ENCODE measurements at places on chromosomes 5 and 9. TPM values are rescaled to one million over a fixed set of nuclear protein-coding genes. Genes with fewer than 3 reads are reported as not detected.
A peak's percentile ranks its signal among the peaks of the same experiment; 100 is the strongest.

GRCh38 chr9:113215132-113215531 lies 5.9 kb downstream of the FKBP15 start:
- no peak for DNase-seq

DNA sequence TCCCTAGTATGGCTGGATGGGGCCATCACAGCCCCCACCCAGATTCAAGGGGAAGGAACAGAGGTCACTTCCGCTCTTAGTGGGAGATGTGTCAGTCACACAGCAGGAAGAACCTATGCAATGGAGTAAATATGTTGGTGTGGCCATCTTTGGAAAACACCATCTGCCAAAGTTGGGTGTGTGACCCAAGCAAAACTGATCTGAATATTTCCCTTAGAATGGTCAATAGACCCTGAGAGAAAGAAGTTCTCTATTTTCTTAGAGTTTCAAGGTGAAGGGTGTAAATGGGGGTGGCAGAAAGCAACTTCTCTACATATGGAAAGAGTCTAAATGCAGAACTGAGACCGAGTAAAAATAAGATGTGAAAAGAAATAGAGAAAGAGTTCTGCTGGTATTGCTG lies 212.7 kb downstream of the ESM1 start:
- no peak for DNase-seq

DNA sequence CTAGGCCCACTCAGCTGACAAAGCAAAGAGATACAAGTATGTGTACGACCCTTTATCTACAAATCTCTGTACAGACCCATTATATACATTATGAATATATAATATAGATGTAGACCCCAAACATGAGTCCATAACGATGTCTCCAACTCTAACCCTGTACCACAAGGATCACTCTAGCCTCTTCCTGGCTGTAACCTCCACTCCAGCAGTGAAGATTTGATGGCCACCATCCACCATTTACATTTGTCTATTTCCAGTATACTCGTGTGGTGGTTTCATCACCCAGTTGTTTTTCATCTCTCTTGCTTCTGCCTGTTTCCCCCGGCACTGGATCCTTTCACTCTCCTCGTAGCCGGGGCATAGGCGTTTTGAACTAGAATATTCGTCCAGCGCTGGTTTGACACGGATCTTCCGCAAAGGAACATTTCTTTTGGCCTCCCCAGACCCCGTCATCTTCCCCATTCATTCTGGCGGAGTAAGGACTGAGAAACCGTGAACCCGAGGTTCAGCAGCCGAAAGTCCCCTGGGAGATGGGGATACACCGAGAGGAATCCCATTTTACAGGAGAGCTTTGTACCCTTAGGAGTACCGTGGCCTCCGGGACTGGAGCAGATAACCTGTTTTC lies 828 bp upstream of the TRIO start:
- no peak for DNase-seq

- no peak for DNase-seq
Observed at GRCh38 chr5:33964132-33964700, 20.3 kb downstream of the SLC45A2 start.

GRCh38 chr5:82832445-82832844 lies 244.7 kb downstream of the TMEM167A start:
- DNase-seq: no peak

GRCh38 chr5:178116143-178116885 lies 3.0 kb downstream of the N4BP3 start:
- DNase-seq: no peak

- DNase-seq: no peak
Observed at GRCh38 chr5:4348423-4348822, 752.8 kb downstream of the IRX1 start.

Gene PDZD2
- 4.4 TPM for total RNA-seq

DNA sequence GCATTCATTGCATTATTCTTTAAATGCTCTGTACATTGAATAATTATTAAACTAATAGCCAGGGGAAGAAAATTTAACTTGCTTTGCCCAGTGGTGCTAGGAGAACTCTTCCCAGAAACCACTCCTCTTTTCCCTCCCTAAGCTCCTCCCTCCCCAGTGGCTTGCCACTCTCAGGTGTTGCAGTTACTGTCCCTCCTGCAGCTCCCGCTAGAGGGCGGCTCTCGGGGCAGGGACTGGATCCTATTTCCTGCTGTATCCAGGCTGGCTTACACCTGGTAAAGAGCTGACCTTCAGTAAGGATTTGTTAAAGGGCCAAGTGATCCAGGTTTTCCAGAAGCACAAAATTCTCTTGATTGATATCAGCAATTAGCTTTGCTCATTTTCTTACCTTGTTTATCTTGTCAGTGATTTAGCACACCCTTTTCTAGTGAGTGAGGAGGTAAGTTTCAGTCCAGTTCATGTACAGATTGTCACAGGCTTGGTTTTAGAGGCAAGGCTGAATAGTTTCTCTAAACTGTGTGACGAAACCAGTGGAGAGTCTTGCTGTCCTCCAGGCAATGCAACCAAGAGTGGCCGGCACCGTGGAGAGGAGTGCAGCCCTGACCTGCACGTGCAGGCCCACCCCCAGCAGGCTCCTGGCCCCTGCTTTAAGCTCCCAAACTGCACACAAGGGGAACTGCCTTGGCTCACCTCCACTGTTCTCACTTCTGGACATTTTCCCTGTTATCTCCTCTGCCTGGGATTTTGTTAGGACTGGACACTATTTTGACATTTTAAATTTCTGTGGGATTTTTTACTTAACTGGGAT lies 423.8 kb downstream of the SPOCK1 start:
- peak; percentile 89 for DNase-seq

Gene NRARP
- 7.2 TPM for total RNA-seq

Gene C9
- not detected for total RNA-seq

GRCh38 chr5:73278693-73279092 lies 105.7 kb downstream of the TMEM174 start:
- no peak for DNase-seq

DNA sequence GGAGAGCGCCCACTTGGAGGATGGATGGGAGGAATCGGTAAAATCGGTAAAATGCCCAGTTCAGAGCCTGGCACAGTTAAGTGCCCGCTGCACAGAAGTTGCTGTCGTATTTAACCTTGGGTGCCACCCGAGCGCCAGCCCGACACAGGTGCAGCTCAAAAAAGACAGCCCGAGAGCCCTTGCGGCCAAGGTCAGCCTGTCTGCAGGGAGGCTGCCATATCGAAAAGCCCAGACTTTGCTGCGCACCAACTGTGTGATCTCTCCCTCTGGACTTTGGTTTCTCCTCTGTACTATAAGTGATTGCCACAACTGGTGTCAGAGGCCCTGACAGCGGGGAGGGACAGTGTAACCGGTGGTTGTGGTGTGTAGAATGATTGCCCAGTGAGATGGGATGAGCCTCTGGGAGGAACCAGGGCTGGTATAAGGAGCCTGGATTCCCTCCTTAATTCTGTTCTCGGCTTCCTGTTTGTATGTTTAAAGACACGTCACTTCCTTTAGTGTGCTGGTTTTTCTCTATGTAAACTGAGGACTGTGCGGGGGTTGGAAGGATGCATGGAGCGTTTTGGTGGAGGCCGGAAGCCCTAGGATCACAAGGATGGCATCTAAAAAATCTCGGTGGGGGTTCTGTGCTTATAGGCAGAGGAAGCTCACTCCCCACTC lies 792 bp downstream of the NTMT1 start:
- DNase-seq: peak; percentile 36

Gene SLCO4C1
- total RNA-seq: 0.50 TPM

Gene TSSK1B
- total RNA-seq: not detected

DNA sequence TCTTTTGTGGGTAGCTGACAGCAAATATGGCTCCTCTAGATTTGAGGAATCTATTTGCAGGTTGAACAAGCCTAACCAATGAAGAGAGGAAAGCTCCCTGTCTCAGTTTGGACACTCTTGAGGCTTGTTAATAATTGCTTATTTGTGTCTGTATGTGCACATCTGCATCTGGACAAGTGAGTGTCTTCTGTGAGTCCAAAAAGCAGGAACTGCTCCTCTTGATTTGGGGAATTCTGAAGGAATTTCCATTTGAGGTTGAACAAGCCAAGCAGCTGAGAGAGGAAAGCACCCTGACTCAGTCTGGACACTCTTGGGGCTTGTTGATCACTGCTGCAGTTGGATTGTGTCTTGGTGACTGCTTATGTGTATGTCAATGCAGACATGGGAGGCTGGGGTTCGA lies 211.6 kb downstream of the DTWD2 start:
- DNase-seq: no peak

DNA sequence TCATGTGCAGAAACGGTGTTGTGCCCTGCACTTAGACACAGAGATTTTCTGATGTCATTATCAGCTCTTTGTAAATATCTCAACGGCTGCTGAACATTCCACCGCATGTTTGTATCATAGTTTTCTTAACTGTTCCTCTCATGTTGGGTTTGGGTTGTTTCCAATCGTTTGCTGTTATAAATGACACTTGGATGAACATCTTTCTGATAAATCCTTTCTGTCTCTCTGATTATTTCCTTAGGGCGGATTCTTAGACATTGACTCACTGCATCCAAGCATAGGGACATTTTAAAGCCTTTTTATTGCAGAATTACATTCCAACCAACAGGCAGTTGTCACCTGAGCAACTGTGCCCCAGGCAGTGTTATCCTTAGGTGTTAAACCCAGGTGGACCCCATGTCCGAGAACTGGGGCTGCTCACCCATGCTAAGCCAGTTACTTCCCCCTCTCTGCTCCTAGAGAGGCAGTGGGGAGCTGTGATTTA lies 28.5 kb downstream of the COL5A1 start:
- no peak for DNase-seq

DNA sequence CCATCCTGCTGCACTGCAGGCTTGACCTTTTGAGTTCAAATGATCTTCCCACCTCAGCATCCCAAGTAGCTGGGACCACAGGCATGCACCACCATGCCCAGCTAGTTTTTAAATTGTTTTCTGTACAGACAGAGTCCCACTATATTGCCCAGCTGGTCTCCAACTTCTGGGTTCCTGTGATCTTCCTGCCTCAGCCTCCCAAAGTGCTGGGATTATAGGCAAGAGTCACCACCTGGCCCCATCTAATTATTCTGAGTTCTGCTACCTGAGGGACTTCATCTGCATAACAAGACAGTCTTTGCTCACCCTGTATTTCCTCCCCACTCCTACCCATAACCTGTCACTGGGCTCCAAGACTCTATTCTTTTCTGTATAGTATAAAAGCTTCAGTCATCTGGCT lies 54.6 kb upstream of the CEMIP2 start:
- no peak for DNase-seq

Gene GPR150
- total RNA-seq: not detected

DNA sequence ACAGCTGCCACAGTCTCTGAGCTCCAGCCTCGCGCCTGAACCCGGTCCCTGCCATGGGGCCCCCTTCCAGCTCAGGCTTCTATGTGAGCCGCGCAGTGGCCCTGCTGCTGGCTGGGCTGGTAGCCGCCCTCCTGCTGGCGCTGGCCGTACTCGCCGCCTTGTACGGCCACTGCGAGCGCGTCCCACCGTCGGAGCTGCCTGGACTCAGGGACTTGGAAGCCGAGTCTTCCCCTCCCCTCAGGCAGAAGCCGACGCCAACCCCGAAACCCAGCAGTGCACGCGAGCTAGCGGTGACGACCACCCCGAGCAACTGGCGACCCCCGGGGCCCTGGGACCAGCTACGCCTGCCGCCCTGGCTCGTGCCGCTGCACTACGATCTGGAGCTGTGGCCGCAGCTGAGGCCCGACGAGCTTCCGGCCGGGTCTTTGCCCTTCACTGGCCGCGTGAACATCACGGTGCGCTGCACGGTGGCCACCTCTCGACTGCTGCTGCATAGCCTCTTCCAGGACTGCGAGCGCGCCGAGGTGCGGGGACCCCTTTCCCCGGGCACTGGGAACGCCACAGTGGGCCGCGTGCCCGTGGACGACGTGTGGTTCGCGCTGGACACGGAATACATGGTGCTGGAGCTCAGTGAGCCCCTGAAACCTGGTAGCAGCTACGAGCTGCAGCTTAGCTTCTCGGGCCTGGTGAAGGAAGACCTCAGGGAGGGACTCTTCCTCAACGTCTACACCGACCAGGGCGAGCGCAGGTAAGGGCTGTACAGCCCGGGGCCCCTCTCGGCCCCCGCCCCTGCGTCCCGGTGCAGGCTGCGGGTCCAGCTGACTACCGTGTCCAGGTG lies 509 bp downstream of the LVRN start:
- DNase-seq: peak; percentile 17

Gene SPINK9
- not detected for total RNA-seq

Gene SLC6A19
- total RNA-seq: not detected

Measured in thyroid gland (tissue), 4 donors.